ENCODE measurements at places on chromosomes 7 and 10. TPM values are rescaled to one million over a fixed set of nuclear protein-coding genes. Genes with fewer than 3 reads are reported as not detected.

- H3K27me3 ChIP-seq, result no peaks in the 10 kb centered on the region
- DNase-seq, result no peak
- H3K27ac ChIP-seq, result no peak overlapping the region
- no peaks in the 10 kb centered on the region for H3K36me3 ChIP-seq
- H3K4me3 ChIP-seq, result no peak overlapping the region
- no peaks in the 10 kb centered on the region for H3K4me1 ChIP-seq
These were observed 24.5 kb downstream of the AVL9 start for GRCh38 chr7:32519763-32520162.

DNA sequence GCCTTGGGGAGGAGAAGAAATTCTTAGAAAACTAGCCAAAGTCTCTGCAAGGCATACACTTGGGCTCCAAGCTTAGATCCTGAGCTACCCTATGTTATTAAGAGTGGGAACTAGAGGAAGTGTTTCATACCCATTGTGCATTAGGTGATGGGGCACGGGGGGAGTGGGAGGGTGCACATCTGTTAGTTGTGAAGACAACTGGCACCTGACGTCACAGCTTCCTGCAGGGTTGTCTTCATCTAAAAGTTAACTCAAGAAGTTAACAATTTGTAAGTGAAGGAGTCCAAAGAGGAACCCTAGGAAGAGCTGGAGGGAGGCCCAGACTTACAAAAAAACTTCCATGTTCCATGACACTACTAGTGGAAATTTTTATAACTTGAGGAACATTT lies 158.1 kb downstream of the ADRA2A start:
- H3K4me3 ChIP-seq, result no peak overlapping the region
- H3K27ac ChIP-seq, result no peak overlapping the region
- no peak for DNase-seq
- H3K4me1 ChIP-seq, result no peaks in the 10 kb centered on the region
- no peaks in the 10 kb centered on the region for H3K36me3 ChIP-seq

GRCh38 chr7:98354052-98354451 lies 46.8 kb downstream of the BAIAP2L1 start:
- no peak for DNase-seq
- no peak overlapping the region for H3K4me3 ChIP-seq
- peak overlapping the region; percentile 77 for H3K27ac ChIP-seq

Gene RBP3
- not detected for total RNA-seq

Measured in breast epithelium (tissue), 4 donors.